ENCODE measurements at places on chromosomes 6 and 20. TPM values are rescaled to one million over a fixed set of nuclear protein-coding genes. Genes with fewer than 3 reads are reported as not detected.

- ATAC-seq = peak; percentile 70
These were observed 47.7 kb downstream of the AKAP7 start for GRCh38 chr6:131182991-131183425.

- ATAC-seq = peak; percentile 98
These were observed 139.8 kb downstream of the OR2B2 start for GRCh38 chr6:27772261-27773001.

- ATAC-seq = no peak
These were observed 12.9 kb upstream of the PRSS16 start for GRCh38 chr6:27234576-27234975.

ABHD12 gene
- 11.2 TPM for total RNA-seq

TMEM217 gene
- 2.5 TPM for total RNA-seq

- ATAC-seq = no peak
These were observed 7.7 kb downstream of the CCN6 start for GRCh38 chr6:112061605-112062004.

HSPA1L gene
- 2.9 TPM for total RNA-seq

NOX3 gene
- total RNA-seq = not detected

IMPG1 gene
- not detected for total RNA-seq

PPP1R3G gene
- 0.05 TPM for total RNA-seq

DNA sequence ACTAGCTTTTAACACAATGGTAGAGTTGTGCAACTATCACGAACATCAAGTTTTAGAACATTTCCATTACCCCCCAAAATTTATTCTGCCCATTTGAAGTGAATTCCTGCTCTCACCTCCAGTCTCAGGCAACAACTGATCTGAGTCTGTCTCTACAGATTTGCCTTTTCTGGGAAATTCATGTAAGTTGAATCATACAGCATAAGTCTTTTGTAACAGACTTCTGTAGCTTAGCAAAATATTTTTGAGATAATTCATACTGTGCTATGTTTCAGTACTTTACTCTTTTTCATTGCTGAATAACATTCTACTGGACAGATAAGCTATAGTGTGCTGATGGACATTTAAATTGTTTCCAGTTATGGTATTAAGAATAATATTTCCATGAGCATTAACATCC, 447.3 kb upstream of the GJE1 start:
- ATAC-seq = no peak

HLA-DPA1 gene
- total RNA-seq = 136 TPM

C6orf136 gene
- 24.8 TPM for total RNA-seq
